Stomach (tissue), 19 donors: ENCODE measurements at places on chromosomes 7 and 10. TPM values are rescaled to one million over a fixed set of nuclear protein-coding genes. Genes with fewer than 3 reads are reported as not detected.

GRCh38 chr7:82404652-82405051 lies 38.9 kb downstream of the CACNA2D1 start:
- H3K4me1 ChIP-seq, result no peaks in the 10 kb centered on the region
- DNase-seq, result no peak
- no peak overlapping the region for H3K4me3 ChIP-seq
- H3K36me3 ChIP-seq, result no peaks in the 10 kb centered on the region
- no peaks in the 10 kb centered on the region for H3K27me3 ChIP-seq
- H3K27ac ChIP-seq, result no peak overlapping the region

DNA sequence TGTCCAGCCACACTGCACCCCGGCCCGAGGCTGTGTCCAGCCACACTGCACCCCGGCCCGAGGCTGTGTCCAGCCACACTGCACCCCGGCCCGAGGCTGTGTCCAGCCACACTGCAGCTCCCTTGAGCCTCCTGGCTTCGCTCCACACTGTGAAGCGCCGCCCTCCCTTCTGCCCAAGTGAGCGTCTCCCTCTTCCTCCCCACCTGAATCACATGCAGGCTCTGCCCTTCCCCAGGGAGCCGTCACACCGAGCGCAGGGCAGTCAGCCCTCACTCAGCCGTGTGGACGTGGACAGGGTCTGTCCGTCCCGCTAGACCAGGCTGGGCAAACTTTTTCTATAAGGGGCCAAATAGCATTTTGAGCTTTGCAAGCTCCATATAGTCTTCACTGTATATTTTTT lies 27.6 kb downstream of the CFAP46 start:
- H3K27me3 ChIP-seq, result no peaks in the 10 kb centered on the region
- no peak for DNase-seq
- no peak overlapping the region for H3K4me3 ChIP-seq

DNA sequence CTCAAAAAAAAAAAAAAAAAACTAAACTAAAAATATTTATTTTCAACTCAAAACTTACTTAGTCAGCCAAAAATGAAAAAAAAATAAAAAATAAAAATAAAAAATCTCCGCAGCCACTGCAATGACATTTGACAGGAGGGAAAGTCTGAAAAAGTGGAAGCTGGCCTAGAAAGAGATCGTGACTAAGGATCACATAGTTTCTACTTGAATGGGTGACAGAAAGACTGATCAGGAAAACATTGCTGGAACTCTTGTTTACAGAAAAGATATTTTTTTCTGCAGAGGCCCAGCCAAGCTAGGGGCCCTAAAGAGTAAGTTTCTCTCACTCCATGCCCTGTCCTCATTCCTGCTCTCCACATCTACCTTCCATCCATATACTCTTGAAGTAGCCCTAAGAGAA lies 92.8 kb upstream of the KCND2 start:
- no peaks in the 10 kb centered on the region for H3K27me3 ChIP-seq
- H3K4me1 ChIP-seq, result no peaks in the 10 kb centered on the region
- H3K4me3 ChIP-seq, result no peak overlapping the region
- no peak overlapping the region for H3K27ac ChIP-seq
- H3K36me3 ChIP-seq, result no peaks in the 10 kb centered on the region
- DNase-seq, result no peak

DNA sequence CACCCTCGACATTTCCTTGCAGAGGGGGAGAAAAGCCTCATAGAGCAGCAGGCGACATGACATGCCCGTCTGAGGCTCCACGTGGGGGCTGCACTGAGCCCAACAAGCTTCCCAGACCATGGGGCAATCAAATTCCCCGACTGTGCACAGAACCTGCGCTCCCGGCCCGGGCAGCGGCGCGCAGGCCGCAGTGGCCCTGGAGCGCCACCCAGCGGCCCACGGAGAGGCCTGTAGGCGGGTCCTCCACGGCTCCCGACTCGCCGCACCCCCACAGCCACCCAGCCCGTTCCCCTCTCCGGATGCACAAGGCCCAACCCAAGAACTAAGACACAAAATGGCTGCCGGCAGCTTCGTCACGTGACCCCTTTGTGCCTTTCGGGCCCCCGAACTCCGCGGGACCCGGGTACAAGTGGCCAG lies 816 bp downstream of the EPC1 start:
- peaks cover 36% of the 10 kb centered on the region for H3K4me1 ChIP-seq
- no peaks in the 10 kb centered on the region for H3K27me3 ChIP-seq
- peak overlapping the region; percentile 81 for H3K4me3 ChIP-seq
- H3K36me3 ChIP-seq, result peaks cover 7% of the 10 kb centered on the region
- peak overlapping the region; percentile 100 for H3K27ac ChIP-seq
- DNase-seq, result peak; percentile 96

GRCh38 chr7:38127216-38128207 lies 50.5 kb upstream of the STARD3NL start:
- no peak overlapping the region for H3K27ac ChIP-seq
- H3K4me1 ChIP-seq, result no peaks in the 10 kb centered on the region
- H3K27me3 ChIP-seq, result no peaks in the 10 kb centered on the region
- no peaks in the 10 kb centered on the region for H3K36me3 ChIP-seq
- no peak for DNase-seq

Gene FAM180A
- total RNA-seq, result not detected
